Kidney capillary endothelial cell (primary cell): ENCODE measurements at places on chromosomes 1 and 21.
A peak's percentile ranks its signal among the peaks of the same experiment; 100 is the strongest.

- no peak for DNase-seq
Measured at GRCh38 chr21:16519644-16520043, 789.9 kb downstream of the USP25 start.

- DNase-seq: no peak
Measured at GRCh38 chr1:27589841-27590426, 14.0 kb downstream of the AHDC1 start.

DNA sequence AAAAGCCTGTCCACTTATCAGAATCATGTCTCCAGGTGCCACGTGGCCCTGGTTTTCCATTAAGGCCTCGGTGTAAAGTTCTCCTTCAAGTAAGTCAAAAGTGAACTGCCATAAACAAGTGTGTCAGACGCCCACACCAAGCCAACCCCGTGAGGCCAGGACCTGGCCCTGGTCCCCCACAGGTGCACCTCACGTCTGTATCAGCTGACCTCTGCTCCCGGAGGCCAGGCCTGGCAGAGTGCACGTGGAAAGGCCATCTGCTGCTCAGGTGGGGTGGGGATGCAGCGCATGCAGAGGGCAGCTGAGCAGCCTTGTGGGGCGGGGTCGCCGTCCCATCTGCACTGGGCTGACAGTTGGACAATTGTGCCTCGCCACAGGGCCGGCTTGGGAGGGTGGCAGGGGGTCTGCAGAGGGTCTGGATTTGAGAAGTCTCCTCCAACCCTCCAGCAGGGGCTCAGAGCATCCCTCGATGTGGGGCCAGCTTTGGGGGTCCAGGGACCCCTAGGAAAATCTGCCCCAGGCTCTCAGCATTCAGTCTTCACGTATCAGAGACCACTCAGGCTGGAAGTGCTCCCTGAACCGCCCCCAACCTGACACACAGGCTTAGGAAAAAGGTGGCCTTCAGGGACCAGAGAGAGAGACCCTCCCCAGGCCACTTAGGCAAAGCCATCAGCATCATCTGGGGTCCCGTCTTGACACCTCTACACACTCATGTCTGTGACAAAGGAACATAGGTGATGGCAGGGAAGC, 3.0 kb downstream of the SLC19A1 start:
- DNase-seq: no peak

GRCh38 chr1:33698361-33699035, 165.4 kb upstream of the HMGB4 start:
- no peak for DNase-seq

- no peak for DNase-seq
Measured at GRCh38 chr1:170284016-170284415, 138.3 kb downstream of the NTMT2 start.

DNA sequence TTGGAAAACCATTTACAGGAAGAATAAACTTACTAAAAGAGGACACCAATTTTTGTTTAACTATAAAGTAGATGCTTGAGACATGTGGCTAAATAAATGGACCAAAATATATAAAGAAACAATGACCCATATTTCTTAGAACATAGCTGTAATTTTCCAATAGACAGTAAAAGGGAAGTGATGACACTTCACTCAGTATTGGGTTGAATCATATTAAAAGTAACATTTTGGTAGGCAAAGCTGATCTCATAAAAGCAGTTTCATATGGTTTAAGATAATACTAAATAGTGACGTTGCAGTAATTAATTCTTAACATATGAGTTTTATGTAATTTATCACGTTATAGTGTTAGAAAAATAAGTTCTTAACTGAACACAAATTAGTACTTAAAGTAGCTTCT, 308.9 kb upstream of the RUNX1 start:
- DNase-seq: no peak

- DNase-seq: peak; percentile 38
Measured at GRCh38 chr21:26686278-26686677, 113.2 kb upstream of the CYYR1 start.

GRCh38 chr1:39915499-39916129, 13.9 kb upstream of the MYCL start:
- no peak for DNase-seq

DNA sequence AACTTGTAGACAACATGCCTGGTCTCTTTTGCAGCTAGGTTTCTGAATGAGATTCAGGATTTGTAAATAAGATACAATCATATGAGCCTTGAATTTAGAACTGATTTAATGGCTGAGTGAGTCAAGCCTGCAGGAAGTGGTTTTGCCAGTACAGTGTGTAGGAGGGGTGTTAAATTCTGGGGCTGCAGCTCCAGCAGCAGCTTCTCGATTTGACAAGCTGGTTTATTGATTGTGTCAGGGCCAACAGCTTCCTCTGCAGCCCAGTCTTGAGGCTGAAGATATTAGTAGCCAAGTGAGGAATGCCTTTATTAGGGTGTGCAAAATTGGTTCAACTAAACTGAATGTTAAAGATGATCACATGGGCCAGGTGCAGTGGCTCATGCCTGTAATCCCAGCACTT, 11.5 kb upstream of the PLA2G5 start:
- peak; percentile 20 for DNase-seq

GRCh38 chr1:5571438-5571837, 420.8 kb downstream of the NPHP4 start:
- DNase-seq: no peak
